ENCODE measurements at places on chromosomes 13 and 19.

- DNase-seq = no peak
Observed at GRCh38 chr13:97535614-97536013, 101.6 kb downstream of the RAP2A start.

DNA sequence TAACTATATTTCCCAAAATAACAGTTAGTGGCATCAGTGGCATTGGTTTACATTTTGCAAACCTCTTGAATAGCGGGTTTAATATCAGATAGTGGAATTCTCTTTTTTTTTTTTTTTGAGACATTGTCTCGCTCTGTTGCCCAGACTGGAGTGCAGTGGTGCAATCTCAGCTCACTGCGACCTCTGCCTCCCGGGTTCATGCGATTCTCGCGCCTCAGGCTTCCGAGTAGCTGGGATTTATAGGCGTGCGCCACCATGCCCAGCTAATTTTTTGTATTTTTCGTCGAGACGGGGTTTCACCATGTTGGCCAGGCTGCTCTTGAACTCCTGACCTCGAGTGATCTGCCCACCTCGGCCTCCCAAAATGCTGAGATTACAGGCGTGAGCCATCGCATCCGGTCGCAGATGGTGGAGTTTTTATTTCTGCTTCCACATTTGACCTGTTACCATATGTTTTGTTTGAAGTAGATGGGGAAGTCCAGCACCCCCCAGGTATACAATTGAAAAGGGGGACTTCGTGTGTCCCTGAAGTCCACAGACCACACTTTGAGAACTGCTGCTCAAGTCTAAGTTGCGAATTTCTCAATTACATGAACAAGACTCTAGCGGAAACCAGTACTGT is 40.5 kb upstream of the XPO4 start:
- DNase-seq = no peak

DNA sequence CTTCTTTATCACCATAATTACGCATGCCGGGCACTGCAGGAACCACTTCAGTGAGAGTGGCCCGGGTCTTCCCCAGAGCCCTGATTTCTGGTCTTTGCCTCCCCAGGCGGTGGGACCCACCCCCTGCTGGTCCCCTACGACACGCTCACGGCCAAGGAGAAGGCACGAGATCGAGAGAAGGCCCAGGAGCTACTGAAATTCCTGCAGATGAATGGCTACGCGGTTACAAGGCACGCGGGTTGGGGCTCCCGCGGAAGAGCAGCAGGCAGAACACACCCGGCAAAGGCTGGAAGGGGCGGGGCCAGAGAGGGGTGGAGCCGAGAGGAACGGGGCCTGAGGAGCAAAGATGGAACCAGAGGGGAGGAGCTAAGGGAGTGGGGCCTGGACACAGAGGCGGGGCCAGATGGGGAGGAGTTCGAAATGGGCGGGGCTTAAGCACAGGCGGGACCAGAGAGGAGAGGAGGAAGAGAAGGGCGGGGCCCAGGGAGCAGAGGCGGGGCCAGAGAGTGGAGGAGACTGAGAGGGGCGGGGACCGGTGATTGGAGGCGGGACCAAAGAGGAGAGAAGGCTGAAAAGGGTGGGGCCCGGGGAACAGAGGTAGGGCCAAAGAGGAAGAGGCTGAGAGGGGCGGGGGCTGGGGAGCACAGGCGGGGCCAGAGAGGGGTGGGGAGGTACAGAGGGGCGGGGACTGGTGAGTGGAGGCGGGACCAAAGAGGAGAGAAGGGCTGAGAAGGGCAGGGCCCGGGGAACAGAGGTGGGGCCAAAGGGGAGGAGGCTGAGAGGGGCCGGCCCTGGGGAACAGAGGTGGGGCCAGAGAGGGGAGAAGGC is 73.4 kb downstream of the RYR1 start:
- DNase-seq = peak; percentile 100

- no peak for DNase-seq
Observed at GRCh38 chr13:63336549-63336948, 1920.9 kb upstream of the PCDH20 start.

DNA sequence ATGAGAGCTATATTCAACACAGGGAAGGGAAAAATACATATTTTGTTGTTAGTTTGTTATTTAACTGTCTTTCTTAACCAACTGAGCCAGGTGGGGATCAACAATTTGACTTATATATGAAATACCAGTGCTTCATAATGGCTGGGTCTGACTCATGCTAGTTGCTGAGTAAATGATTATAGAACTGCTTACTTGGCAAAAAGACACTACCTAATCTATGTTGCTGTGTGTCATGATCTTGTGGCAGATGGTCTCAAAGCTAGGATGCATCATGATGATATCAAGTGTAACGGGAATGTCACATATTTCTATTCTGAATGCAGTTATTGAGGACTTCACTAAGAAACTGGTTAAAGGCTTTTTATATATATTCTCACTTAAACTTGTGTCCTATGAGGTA is 727.4 kb upstream of the SLITRK1 start:
- no peak for DNase-seq

DNA sequence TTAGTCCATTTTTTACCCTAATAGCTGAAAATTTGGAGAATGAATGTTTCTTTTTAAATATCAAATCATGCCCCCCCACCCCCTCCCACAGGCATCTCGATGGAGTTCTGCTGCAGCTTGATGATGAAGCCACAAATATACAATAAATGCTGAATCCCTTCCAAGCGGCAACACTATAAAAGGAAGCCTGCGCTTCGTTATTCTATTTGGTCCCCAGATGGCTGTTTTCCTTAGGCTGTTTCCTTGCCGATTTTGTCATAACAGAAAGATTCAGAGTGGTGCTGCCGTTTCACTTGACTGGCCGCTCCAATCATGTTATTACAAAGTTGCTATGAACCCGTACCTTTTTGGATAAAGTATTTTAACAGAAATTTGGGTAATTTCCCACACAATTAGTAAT is 79.5 kb downstream of the MYO16 start:
- DNase-seq = no peak

DNA sequence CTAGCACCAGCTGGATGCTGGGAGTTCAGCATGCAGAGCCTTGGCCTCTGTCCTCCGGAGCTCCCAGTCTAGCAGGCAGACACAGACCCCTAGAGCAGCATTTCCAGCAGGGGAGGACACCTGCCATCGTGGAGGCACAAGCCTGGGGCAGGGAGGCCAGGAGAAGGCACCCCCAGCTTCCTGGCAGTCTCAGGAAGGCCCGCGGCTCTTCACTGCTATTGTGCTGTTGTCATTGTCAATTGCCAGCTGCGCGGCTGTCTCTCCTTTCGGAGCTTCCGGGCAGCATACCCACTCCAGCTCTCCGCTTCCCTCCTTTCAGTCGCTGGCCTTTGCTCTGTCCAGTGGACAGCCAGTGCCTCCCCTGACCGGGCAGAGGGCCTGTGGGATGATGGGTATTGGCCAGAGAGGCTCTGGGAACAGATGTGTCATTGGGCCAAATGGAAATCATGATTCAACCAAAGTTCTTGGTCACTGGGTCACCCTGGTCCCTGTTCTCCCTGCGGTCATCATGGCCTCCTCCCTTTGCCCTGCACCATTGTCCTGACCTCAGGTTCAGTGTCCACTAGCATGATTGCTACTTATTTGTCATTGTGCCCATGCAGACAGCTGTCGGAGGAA is 93.0 kb downstream of the SLC7A1 start:
- no peak for DNase-seq

GRCh38 chr13:26980099-26981031 is 191.2 kb downstream of the USP12 start:
- no peak for DNase-seq

DNA sequence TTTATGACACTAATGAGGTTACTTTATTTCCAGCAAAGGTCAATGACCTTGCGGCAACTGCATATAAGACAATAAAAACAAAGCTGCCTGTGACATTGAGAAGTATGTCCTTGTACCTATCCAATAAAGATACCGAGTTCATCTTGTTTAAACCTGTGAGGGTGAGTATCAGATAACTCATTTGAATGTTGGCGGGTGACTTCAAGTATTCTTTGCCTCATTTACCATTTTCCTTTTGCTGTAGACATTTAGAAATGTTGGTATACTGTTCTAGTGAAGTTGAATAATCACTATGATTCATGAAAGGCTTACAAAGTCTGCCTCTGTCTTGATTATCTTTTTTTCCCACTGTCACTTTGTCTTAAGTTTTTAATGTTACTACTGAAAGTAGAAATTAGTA is 65.0 kb downstream of the COG3 start:
- no peak for DNase-seq
